ENCODE measurements at places on chromosomes 7 and 10.

DNA sequence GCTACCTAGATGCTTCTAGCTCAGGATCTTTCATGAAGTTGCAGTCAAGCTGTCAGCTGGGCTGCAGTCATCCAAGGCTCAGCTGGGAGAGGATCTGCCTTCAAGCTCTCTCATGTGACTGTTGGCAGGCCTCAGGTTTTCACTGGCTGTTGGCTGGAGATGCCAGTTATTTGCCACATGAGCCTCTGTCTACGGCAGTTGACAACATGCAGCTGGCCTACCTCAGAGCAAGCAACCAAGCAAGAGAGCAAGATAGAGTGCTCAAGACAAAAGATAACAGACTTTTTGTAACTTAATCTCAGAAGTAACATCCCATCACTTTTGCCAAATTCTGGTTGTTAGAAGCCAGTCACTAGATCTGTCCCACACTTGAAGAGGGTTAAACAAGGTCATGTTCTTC, 125.8 kb downstream of the TPST1 start:
- DNase-seq: no peak

GRCh38 chr10:47047127-47047504, 135.9 kb downstream of the PTPN20 start:
- DNase-seq: peak; percentile 58

GRCh38 chr7:66928388-66928787, 7.4 kb downstream of the TMEM248 start:
- DNase-seq: no peak

DNA sequence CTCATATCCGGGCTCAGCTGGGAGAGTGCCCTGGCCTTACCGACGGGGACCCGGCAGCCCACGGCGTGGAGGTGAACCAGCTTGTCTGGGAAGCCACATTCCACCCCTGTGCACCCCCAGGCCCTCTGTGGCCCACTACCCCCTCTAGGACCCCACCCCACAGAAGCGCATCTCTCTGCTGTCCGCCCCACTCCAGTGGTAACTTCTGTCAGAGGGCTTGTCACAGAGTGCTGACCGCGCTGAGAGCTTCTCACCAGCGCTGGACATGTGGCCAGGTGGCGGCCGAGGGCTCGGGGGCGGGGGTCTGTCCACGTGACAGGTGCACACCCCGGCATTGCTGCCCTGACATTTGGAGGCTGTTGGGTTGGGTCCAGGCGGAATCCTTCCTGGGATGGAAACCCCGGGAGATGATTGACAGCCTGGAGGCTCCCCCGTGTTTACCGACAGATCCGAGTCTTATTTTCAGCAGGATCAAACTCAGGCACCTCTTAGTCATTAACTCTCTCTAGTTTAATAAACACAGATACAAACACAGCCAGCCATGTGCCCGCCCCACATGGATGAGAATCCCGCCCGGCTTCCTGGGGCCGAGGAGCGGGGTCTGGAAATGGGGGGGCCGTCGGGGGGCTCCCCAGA, 5.1 kb downstream of the ELFN1 start:
- peak; percentile 56 for DNase-seq

DNA sequence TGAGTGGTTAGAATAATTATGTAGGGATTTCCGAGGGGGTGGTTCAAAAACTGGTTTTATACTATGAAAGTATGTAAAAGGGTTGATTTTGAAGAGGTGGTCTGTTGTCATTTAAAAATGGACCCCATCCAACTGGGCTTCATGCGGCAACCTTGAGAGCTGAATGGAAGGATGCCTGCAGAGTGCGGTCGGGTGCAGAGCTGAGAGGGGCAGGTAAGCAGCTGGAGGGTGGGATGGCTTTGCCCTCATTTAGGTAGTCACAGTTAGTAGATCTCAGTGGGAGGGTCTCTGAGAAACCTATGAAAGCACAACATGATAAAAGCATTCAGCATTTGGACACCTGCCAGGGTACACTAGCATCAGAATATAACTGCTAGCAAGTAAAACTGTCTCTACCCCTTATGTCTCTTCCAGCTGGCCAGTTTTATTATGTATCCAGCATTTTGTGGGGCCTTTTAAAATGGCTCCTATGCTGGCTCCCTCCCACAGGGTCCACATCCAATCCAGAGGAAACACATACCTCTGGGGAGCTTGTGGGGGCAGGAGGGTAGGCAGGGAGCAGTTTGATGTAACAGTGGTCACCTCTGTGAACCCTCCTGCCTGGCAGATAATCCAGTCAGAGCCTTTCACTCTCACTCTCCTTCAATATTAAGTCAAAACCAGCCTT, 75.9 kb upstream of the MAGI2 start:
- DNase-seq: no peak

- peak; percentile 96 for DNase-seq
Measured at GRCh38 chr10:28676968-28677887, at the start of gene BAMBI. TSS of gene BAMBI (plus strand) at chr10:28677521. CDS start at chr10:28677898, 377 bp downstream.

- DNase-seq: no peak
Measured at GRCh38 chr10:11608159-11609013, 3.1 kb downstream of the USP6NL start.

- no peak for DNase-seq
Measured at GRCh38 chr7:91515961-91516360, 251.7 kb downstream of the FZD1 start.

GRCh38 chr10:1662438-1663025, 74.8 kb downstream of the ADARB2 start:
- no peak for DNase-seq

GRCh38 chr10:119724593-119725516, 995 bp upstream of the INPP5F start:
- no peak for DNase-seq

GRCh38 chr7:127536741-127537140, 48.7 kb downstream of the GCC1 start:
- DNase-seq: no peak

DNA sequence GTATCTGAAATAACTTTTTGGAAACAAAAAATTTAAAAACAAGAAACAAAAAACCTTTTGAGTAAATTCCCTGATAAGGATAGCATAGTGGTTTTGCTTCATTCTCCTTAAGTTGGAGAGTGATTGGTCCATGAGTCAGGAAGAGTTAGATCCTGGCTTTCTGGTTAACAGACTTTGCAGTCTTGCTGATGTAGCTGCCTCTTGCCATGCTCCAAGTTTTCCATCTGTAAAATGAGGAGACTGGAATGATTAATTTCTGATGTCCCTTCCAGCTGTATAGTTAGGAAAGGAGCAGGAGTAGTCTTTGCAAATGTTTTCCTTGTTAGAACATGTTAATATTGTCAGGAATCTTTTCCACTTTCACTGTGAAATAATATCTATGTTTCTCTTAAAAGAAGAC, 266.6 kb downstream of the DNAJB9 start:
- DNase-seq: no peak

DNA sequence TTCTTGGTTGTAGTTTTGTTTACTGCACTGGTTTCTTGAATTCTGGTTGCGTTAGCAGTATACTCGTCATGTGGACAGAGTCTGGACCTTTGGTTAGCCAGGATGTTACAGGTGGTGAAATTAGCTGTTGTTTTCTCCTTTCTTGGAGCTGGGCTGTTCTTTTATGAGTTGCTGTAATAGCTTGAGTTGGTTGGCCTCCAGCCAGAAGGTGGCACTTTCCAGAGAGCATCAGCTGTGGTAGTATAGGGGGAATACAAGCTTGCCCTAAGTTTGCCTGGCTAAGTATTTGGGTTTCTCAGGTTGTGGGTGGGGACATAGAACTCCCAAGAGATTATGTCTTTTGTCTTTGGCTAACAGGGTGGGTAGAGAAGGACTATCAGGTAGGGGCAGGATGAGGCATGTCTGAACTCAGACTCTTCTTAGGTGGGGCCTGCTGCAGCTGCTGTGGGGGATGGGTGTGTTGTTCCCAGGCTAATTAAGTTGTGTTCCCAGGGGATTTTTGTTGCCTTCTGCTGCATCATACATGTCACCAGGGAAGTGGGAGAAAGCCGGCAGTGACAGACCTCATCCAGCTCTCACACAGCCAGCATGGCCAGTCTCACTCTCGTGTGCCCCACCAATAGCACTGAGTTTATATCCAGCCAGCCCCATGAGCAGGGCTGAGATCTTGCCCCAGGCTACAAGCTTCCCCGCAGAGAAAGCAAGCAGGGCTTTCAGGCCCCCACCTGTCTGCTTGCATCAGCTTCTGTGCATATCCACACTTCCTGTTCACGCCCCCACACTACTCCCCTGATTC, 246.7 kb upstream of the TPK1 start:
- no peak for DNase-seq

GRCh38 chr10:15419279-15419874, 48.3 kb upstream of the FAM171A1 start:
- peak; percentile 70 for DNase-seq

DNA sequence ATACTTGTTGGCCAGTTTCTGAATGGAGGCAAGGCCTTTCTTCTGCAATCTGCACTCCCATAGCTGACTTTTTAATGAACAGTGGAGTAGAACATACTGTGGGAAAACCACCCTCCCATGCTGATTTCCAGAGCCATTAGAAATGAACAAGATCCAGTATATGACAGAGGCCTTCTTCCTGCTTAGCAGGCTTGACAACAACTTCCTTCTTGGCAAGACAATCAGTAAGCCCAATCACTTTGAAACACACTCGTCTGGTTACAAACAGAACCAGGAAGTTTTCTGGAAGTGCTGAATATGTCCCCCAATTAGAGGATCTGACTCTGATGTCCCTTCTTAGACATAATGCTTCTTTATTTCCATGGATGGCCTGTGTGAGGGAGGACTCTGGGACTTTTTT, 103.4 kb downstream of the SAMD9 start:
- no peak for DNase-seq

- no peak for DNase-seq
Measured at GRCh38 chr10:45422866-45423659, 49.0 kb downstream of the ALOX5 start.

DNA sequence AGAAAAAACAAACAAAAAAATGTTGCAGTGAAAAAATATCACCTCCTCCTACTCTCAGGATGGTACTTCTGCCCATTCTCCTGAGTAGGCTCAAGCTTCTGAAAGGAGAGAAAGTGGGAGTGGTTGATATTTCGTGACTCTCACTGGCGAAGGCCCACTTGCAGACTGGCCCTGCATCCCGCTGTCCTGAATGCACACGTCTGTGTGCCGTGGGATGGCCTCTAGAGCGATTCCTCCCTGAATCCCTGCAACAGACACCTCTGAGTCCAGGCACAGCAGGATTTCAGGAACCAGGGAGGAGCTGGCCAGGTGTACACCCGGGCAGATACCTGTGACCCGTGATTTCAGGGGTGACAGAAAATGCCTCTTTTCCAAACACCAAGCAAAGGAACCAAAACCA, 319.2 kb downstream of the DPP6 start:
- no peak for DNase-seq

- DNase-seq: no peak
Measured at GRCh38 chr10:71292624-71293445, 26.2 kb upstream of the SLC29A3 start.

- no peak for DNase-seq
Measured at GRCh38 chr7:1015196-1016121, 28.9 kb upstream of the GPR146 start.

DNA sequence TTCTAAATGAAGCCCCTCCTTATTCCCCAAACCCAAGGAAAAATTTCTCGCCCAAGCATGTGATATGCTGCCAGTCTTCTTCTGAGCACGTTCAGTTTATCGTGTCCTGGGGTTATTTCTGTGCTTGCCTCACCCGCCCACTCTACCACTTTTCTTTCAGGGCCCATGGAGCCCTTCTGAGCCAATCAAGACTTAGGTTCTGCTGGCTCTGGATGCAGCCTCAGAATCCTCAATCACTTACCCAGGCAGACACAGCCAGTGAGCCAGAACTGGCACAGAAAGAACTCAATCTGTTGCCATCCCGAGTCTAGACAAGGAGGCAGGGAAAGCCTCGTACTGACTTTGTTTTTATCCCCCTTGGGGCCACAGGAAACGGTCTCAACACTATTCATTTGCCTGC, 34.2 kb upstream of the C10orf90 start:
- no peak for DNase-seq

- no peak for DNase-seq
Measured at GRCh38 chr10:7275761-7276440, 134.9 kb downstream of the SFMBT2 start.

DNA sequence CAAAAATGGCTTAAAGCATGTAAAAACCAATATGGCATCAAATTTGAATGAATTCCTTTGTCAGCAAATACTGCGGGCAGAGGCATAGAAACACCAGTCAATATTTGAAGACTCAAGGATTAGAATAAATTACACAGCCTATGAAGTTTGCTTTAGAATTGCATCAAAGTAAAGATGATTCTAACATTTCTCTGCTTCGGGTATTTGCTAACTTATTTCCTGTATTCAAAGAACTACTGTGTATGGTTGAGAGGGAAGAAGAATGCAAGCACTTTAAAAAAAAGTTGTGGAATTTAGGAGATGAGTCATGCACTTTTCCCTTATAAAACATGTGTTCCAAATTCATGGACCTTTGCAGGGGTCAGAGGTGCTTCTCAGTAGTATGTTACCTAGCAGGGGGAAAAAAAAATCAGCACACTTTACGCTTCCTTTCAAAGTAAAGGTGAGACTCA, 90.1 kb downstream of the PIP4K2A start:
- no peak for DNase-seq

- DNase-seq: no peak
Measured at GRCh38 chr10:34186745-34187144, 628.4 kb downstream of the PARD3 start.

GRCh38 chr10:72337039-72337629, 17.6 kb downstream of the DNAJB12 start:
- peak; percentile 90 for DNase-seq

GRCh38 chr7:149427893-149428292, 33.0 kb downstream of the ZNF777 start:
- no peak for DNase-seq

- no peak for DNase-seq
Measured at GRCh38 chr10:17001961-17002749, 127.5 kb downstream of the CUBN start.

DNA sequence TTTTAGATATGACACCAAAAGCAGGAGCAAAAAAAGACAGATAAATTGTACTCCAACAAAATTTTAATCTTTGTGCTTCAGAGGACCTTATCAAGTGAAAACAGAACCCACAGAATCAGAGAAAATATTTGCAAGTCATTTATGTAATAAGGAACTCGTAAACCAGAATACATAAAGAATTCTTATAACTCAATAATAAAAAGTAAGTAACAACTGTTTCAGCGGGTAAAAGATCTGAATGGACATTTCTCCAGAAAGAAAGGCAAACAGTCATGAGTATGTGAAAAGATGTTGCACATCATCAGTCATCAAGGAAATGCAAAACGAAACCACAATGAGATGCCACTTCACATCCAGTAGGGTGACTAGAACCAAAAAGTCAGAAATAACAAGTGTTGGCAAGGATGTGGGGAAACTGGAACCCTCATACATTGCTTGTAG, 167.7 kb upstream of the KCTD7 start:
- DNase-seq: no peak

DNA sequence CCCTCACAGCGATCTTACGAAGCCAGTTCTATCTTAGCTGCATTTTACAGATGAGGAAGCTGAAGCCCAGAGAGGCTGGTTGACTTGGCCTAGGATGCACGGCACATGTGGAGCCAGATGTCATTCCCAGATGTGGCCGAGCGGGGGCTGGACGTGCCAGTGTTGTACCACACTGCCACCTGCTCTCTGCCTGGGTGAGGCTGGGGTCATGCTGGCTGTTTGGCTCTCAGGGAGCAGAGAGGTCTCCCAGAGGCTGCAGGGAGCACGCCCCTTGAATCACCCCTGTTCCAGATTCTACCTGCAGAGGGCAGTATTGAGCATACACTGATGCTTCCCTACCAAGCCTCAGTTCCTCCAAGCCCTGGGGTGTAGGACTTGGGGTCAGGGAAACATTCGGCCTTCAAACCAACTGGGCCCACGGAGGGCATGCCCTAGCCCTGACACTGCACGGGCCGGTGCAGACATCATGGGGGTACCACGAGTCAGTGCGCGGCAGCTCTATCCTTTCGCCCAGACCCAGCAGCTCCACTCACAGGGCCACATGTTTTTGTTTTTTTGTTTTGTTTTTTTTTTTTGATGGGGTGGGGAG, 3.8 kb upstream of the GTF2IRD1 start:
- peak; percentile 82 for DNase-seq

All from activated effector memory CD4-positive, alpha-beta T cell treated with anti-CD3 and anti-CD28 coated beads, Interleukin-2, amount 50 U/mL, for 16 hours (primary cell).